ENCODE measurements at places on chromosomes 5 and 9.
A peak's percentile ranks its signal among the peaks of the same experiment; 100 is the strongest.

DNA sequence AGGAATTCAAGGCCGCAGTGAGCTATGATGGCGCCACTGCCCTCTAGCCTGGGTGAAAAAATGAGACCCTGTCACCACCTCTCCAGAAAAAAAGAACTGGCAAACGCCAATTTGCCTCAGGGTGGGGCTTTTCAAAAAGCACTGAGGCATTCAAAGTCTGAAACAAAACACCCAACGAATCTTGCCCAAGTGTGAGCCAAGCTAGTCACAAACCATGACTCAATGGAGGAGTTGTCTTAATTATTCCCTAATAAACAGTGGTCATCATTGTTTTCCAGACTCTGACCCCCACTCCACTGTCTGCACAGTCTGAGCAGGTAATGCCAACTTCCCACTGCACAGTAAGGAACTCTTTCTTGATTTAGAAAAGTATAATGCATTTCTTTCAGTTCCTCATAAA lies 16.8 kb downstream of the FRMD3 start:
- no peak for DNase-seq

- DNase-seq = no peak
These were observed 473.4 kb downstream of the NTRK2 start for GRCh38 chr9:85142968-85143367.

GRCh38 chr9:121671612-121672155 lies 20.2 kb downstream of the DAB2IP start:
- DNase-seq = no peak

- peak; percentile 56 for DNase-seq
These were observed 78.9 kb upstream of the RPS23 start for GRCh38 chr5:82356808-82357671.

GRCh38 chr5:96648593-96648992 lies 13.6 kb upstream of the CAST start:
- no peak for DNase-seq

- DNase-seq = no peak
These were observed 12.0 kb downstream of the MACIR start for GRCh38 chr5:103270581-103270980.

Measured in activated T-cell treated with anti-CD3 and anti-CD28 coated beads for 1 hour (primary cell).